Vagina (tissue), 2 donors: ENCODE measurements at places on chromosomes 12 and 14.

- DNase-seq = no peak
Observed at GRCh38 chr14:95939335-95939734, 62.7 kb downstream of the TUNAR start.

GRCh38 chr12:47739297-47739696 lies 14.0 kb upstream of the ENDOU start:
- no peak for DNase-seq

DNA sequence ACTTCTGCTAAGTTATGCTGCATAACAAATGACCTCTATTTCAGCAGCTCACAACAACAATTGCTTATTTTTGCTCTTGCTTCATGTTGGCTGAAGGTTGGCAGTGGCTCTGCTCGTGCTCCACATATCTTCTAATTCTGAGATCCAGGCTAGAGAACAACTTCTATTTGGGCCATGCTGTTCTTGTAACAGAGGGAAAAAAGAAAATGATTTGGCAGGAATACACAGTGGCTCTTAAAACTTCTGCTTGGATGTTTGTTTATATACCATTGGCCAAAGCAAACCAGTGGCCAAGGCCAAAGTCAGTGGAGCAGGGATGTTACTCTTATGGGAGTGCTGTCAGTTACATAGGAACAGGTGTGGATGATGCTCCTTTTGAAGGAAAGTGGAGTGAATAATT lies 32.1 kb downstream of the GPHN start:
- DNase-seq = no peak

DNA sequence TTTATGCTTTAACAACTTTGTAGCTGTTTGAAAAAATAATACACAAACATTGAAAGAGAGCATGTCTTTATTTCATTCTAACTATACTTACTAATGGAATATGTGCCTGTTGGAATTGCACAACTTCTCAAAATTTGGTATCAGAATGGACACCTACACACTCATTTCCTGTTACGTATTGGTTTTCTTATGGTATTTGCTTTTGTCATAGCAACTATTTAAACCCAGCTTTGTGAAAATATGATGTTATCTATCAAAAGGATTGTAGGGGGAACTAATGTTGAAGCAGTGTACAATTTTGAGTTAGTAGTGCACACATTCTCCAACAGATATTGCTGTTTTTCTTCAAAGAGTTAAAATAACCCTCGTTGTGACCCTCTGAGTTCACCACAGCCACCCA lies 52.6 kb downstream of the RBMS2 start:
- DNase-seq = no peak

DNA sequence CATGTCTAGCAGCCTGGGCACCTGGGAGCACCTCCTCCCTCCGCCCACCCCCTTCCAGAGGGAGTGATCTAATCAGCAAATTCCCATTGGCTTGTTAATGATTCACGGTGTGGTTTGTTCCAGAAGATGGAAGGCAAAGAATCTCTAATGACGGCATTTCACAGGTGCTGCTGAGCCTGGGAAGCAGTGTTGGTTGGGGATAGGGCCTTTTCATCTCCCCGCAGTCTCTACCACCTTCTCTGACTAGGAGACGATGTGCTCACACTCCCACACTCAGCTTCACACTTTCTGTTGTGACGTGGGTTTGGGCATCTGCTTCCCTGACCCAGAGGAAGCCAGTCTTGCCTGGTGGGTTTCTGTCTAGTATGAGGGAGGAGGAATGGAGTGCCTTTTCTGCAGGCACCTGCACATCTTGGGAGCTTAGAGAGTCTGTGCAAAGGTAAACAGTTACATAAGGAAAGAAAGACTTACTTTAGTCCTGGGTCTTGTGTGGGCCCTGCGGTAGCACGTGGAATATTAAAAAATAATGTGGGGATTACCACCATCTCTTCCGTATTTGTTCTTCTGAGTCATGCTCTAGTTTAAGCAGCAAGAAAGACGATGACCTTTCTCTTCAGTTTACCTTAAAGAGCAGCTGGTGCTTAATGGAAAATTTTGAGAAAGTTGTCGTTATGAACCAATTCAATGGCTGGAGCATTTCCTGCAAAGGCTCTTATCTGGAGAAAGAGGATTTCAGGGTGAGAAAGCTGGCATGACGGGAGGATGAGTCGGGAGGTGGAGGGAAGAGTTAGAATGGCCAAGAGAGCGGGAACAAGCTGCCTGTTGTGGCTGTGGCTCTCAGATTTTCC lies 70.6 kb upstream of the ARHGAP5 start:
- no peak for DNase-seq

GRCh38 chr14:29802211-29802610 lies 125.4 kb downstream of the PRKD1 start:
- no peak for DNase-seq

- DNase-seq = no peak
Observed at GRCh38 chr12:112105891-112106290, 2.7 kb downstream of the NAA25 start.

GRCh38 chr12:538731-539539 lies 79.2 kb downstream of the B4GALNT3 start:
- no peak for DNase-seq

- no peak for DNase-seq
Observed at GRCh38 chr14:81474148-81474492, 59.5 kb downstream of the SEL1L start.

DNA sequence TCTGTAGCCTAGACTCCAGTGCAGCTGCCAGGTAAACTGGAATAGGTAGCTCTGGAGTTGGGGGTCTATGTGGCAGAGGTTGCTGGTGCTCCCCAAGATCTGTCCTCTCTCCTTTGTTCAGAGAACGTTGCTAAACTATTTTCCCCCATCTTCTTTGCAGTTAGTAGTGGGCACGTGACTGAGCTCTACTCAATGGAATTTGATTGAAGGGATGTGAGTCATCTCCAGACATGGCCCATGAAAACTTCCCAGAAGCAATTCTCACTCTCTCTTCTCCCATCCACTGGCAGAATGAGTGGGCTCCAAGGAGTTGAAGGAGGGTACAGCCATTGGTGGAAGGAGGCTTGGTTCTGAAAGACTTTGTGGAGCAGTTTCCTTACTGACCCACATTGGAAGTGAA lies 44.0 kb downstream of the PAH start:
- DNase-seq = no peak

- no peak for DNase-seq
Observed at GRCh38 chr14:72599579-72600470, 294.1 kb downstream of the DPF3 start.

DNA sequence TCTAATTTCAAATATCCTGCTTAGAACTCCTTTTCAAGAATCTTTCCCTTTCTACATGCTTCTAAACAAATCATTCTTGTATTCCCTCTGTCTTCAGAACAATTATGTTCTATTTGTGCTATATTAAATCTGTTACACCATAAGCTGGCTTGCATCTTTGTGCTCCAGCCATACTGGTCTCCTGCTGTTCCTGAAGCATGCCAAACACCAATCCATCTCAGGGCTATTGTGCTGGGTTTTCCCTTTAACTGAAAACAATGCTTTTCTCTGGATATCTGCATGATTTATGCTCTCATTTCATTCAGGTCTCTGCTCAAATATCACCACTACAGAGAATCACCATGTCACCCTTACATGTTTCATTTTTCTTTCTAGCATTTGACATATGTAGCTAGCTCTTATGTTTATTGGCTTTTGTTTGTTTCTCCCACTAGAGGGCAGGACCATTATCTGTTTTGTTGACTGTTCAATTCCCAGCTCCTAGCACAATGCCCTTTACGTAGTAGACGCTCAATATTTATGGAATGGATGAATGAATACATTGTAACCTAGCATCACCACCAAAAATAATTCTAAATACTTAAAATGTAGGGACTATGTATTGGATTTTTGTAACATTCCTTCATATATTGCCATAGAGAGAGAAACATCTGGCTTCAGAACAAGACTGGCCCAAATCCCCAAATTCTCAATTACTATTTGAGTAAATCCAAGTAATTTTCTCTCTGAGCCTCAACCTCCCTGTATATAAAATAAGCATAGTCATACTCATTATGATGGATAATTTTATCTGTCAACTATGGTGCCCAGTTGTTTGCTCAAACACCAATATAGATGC lies 302.0 kb upstream of the SYT1 start:
- DNase-seq = no peak

- no peak for DNase-seq
Observed at GRCh38 chr12:32688786-32689185, 9.7 kb downstream of the DNM1L start.

GRCh38 chr14:37874429-37875109 lies 279.1 kb downstream of the TTC6 start:
- no peak for DNase-seq

GRCh38 chr14:90398841-90399540 lies 2.2 kb downstream of the CALM1 start:
- no peak for DNase-seq

DNA sequence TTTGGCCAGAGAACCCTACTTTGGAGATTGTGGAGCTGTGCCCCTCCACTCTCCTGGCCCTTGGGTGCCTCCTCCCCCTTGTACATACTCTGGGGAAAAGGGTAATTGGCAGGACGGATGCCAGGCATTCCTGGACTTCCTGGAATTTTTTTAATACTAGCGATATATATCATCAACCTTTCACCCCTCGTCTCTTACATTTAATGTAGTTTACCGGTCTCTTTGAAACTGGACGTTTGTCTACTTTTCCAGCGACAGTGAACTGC lies 767 bp upstream of the CRY1 start:
- no peak for DNase-seq
